ENCODE measurements at places on chromosomes 1 and 21.
A peak's percentile ranks its signal among the peaks of the same experiment; 100 is the strongest.

- no peak for DNase-seq
Observed at GRCh38 chr1:161037661-161038522, 872 bp downstream of the TSTD1 start.

DNA sequence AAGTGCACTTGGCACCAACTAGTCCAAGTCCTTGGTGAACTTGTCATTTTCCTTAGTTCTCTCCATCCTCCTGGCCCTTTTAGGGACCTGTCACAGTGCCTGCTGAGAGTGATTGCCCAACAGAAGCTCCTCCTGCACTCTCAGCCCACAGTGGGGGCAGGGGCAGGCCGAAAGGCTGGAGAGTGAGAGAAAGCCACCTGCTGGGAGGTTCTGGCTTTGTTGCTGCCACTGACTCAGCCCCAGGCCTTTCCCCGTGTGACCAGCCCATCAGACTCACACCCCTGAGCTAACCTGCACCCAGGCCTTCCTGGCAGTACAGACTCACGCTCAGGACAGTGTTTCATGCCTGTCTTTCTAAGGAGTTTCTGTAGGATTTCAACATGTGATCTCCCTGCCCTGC, 17.1 kb upstream of the PROK1 start:
- peak; percentile 38 for DNase-seq

DNA sequence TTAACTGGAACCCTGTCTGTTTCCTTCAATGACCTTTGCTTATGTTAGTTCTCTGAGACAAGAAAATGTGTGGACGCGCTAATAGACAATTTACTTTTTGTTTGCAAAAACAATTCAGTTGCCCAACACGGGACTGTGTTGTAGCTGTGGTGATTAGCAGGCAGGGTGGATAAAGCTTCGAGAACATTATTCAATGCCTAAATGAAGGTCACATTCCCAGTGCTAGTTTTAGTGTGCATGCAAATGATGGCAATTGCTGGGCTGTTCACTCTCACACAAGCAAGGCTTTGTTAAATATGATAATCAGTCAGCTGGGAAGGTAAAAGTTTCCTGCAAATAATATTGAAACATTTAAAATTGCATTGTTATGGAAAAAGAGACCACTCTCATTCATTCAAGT, 188.4 kb downstream of the BACH1 start:
- DNase-seq, result peak; percentile 20

DNA sequence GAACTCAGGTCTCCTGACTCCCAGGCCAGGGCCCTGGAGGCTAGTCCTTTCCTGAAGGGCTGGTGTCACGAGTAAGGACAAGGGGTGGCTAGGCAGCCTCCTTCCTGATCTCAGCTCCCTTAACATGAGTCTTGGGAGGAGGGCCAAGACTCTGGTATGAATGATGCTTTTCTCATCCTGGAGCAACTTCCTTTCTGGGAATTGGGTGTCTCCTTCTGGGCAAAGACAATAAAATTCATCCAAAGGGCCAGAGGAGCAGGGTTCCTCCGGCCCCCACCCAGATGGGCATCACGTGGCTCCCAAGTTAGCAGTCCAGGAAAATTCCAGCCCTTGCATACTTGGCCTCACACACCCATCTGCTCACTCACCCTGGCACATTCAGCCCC, at the start of gene FAM167B:
TSS of gene FAM167B (plus strand) at position 335 of the 386 bp plus-strand sequence. CDS start 200 bp downstream, outside the sequence.
- DNase-seq, result no peak

DNA sequence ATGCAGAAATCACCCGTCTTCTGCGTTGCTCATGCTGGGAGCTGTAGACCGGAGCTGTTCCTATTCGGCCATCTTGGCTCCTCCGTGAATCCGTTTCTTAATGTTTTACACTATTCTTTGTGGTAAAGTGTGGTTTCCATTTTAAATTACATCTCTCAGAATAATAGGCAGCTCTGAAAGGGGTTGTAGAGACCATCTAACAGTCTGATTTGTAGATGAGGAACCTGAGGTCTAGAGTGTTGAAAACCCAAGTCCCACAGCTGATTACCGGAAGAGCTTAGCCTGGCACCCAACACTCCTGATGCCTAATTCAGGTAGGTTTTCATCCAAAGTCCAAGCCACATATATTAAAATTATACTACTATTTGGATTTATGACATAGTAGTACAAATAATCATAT, 144.0 kb downstream of the LEPR start:
- no peak for DNase-seq

GRCh38 chr1:38834221-38834782, 25.3 kb downstream of the RRAGC start:
- no peak for DNase-seq

- DNase-seq, result no peak
Observed at GRCh38 chr1:17719874-17720273, 35.3 kb upstream of the ACTL8 start.

DNA sequence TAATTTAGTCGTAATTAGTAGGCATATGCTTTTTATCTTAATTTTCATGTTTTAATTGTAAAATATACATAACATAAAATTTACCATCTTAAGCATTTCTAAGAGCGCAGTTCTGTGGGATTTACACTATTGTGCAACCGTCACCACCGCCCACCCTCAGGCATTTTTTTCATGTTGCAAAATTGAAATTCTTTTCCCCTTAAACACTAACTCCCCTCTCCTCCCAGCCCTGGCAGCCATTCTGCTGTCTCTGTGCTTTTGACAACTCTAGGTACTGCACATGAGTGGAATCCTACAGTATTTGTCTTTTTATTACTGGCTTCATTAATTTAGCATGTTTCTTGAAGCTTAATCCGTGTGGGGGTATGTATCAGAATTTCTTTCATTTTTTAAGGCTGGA, 7.8 kb downstream of the PIK3CD start:
- no peak for DNase-seq

DNA sequence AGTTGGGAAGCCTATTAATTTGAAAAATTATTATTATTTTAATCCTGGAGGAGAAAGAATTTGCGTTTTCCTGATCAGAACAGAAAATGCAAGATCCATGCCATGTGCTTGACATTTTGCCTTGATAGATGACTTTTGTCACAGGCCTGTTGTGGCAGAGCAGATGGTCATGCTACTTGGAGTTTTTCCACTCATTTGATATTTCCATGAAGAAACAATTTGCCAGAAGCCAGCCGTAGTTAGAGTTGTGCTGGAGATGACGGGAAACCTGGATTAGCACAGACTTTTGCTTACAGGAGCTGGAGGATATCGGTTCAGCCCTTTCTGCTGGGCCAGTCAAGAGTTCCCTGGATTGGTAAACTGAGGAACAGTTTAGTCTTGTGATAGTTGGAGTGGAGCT, 3.2 kb downstream of the RCAN3 start:
- DNase-seq, result no peak

- DNase-seq, result no peak
Observed at GRCh38 chr1:35001743-35002142, 16.6 kb upstream of the TMEM35B start.

DNA sequence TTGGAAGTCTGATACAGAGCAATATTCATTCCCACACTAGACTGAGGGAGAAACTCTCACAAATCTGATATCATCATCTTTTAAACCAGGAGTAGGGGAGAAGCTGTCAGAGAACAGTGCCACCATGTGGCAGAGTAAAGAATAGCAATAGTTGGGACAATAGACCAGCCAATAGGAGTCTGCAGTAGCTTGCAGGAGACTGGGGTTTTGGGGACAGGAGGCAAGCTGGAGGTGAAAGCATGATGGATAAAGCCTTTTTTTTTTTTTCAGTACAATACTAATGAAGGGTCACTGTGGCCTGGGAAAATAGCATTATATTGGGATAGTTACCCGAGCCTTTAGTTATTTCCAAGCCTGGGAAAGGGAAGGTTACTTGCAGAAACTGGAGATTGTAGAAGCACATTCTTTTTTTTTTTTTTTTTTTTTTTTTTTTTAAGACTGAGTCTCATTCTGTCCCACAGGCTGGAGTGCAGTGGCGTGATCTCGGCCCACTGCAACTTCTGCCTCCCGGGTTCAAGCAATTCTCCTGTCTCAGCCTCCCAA, 120.7 kb downstream of the S1PR1 start:
- peak; percentile 93 for DNase-seq

GRCh38 chr1:20183616-20184271, 2.2 kb upstream of the UBXN10 start:
- DNase-seq, result no peak

DNA sequence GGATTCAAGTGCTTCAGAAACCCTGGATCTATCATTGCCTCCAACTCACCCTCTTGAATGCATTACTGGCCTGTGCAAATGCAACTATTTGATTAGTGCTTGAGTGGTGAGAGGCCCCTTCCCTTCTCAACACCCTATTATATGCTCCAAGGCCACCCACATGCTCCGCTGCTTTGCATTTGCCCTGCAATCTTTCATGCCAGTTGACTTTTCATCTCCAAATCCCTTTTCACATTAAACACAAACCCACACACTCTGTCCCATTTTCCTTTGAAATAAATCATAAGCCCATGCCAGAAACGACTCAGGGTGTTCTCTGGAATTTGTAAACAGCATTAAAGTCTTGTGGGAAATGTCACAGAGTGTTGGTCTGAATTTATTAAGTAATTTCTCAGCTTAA, 78.9 kb upstream of the CTTNBP2NL start:
- DNase-seq, result no peak

DNA sequence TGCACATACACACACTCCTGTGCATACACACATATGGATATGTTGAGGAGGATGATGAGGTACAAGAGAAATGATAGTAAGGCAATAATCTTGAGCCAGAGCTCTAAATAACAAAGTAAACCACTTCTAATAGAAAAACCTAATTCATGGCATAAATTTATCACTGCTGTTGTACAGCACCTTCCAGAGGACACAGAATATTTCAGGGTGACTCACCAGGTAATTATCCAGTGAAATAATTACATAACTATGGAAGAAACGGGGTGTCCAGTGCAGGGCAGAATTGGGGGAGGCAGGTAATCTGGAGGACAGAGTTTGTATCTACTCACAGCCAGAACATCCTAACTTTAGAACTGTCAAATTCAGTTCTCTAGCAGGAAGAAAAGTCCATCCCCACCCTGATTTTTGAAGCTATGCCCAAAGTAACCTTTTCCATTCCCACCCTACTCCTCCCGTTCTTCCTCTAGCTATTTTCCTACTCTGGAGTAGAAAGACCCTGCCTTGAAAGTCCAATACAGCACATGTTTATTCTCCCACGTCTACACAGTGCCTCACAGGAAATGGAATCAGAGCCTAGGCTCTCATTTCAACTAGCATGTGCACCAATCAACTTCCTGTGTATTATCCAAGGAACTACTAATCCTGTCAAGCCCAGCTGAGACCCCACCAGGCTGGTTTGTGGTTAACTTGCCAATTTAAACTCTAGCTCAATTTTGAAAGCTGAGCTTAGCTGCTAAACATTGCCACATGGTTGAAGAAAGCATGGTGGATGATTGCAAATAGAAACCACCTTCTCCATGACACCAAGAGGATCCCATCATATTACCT, 96.6 kb downstream of the PTPN14 start:
- no peak for DNase-seq

DNA sequence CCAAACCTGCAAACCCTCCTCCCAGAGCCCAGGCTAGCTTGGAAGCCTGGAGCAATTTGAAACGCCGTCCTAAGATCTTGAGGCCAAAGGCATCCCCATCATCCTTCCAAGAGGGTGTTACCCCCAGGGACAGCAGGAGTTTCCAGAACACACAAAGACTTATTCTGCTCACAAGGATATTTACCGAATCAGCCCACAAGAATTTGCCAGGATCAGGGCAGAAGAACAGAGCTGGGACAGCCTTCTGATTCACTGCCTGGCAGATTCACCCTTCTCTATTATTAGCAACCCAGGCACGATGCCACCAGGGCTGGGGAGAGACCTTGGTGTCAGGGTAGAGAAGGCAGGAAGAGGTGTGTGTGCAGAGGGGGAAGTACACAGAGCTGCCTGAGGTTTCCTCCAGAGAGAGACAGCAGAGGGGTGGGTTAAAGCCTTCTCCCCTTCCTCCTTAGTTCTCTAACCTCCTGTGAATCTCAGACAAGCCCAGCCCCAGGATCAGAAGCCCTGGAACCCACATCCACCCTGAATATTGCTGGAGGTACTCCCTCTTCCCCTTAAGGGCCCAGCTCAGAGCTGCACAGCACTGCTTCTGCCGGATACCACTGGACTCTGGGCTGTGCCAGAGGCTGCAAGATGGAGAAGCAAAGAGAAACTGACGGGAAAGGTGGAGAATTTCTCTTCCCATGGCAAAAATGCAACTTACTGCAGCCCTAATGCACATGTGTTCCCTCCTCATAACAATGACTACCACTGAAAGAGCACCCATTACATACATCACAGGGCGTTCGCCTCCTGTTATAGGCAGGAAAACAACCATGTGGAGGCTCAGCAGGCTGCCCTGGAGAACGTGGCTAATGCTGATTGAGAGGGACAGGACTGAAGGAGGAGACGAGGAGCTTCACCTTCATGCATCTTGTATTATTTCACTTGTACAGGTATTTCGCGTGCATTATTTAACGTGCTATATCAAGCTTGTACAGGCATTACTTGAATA, 61.8 kb downstream of the ITPKB start:
- DNase-seq, result no peak

- no peak for DNase-seq
Observed at GRCh38 chr1:44812822-44813543, 4.7 kb downstream of the BTBD19 start.

- no peak for DNase-seq
Observed at GRCh38 chr21:8988696-8989095, 1532.7 kb upstream of the TPTE start.
